ENCODE measurements at places on chromosomes 5 and 9. TPM values are rescaled to one million over a fixed set of nuclear protein-coding genes. Genes with fewer than 3 reads are reported as not detected.

Gene POLR1E
- 30.1 TPM for total RNA-seq

Gene INSL4
- total RNA-seq: not detected

Gene VDAC1
- 159 TPM for total RNA-seq

Gene PPP2R2B
- 32.9 TPM for total RNA-seq

Gene MYMK
- 2.1 TPM for total RNA-seq

Gene SPATA31A3
- total RNA-seq: not detected

Gene ZNF658
- 18.3 TPM for total RNA-seq

Gene DPP7
- 37.5 TPM for total RNA-seq

Gene STING1
- 20.9 TPM for total RNA-seq

Gene SPIN1
- total RNA-seq: 209 TPM

Gene TTC23L
- total RNA-seq: 2.9 TPM

Gene RIC1
- total RNA-seq: 54.0 TPM

Gene SPATA9
- total RNA-seq: not detected

Gene KCNMB1
- total RNA-seq: 1.4 TPM

Gene SELENOP
- 304 TPM for total RNA-seq

Gene DPM2
- 13.2 TPM for total RNA-seq

All from camera-type eye (tissue), 1 donor.